RPMI7951 (cell line): ENCODE measurements at places on chromosomes 11 and 22. TPM values are rescaled to one million over a fixed set of nuclear protein-coding genes. Genes with fewer than 3 reads are reported as not detected.

DNA sequence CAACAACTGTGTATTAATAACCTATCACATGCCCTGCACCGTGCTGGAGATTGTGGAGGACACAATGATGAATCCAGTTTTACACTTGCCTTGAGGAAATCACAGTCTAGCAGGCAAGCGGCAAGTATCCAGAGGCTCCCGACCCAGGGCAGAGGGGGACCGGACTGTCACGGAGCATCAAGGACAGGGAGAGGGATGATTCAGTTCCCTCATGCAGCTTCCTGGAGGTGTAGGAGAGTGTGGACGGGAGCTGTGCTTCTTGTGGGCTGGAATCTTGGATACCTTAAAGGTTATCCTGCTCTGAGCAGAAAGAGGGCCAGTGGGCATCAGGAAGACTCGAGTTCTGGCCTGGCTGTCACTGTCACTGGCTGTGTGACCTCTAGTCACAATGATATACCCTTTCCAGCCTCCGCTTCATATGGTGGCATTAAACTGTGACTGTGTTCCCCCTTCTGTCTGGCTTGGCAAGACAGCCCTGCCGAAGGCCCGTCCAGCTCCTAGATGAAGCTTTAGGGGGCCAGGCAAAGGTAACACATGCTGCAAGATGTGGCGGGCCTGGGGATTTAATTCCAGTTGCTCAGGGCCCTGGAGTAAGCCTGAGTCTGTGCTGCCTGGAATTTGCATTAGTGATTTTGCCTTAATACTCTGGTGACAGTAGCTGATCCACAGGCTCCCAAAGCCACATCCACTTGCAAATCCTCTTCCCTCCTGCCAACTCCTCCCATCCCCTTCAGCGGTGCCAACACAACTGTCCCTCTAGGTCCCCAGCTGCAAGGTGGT, 162.8 kb downstream of the DSCAML1 start:
- DNase-seq: no peak

- DNase-seq: peak; percentile 31
These were observed 2.5 kb downstream of the KRTAP5-4 start for GRCh38 chr11:1619449-1619848.

DNA sequence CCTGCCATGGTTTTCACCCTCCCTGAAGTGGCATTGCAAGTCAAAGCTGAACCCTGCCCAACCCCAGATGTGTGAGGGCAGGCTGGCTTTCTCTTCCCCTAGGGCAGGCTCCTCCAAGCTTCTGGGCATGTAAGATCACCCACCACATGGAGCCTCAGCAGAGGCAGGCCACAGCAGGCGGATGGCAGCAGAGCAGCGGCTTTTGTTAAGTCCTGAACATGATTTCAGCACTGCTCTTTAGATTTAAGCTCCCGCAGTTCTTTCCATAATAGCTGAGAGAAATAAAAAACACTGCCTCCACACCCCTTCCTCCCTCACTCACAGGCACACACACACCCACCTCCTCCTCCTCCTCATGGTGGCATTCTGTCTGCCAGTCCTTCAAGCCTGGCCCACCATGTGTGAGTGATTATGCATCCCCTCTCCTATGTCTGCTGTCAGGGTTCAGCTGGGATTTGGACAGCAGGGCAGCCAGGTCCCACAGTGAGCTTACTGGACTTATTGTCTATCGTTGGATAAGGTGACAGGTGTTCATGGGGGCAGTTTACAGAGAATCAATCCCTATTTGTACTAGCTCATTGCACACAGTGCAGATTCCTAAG, 5.0 kb upstream of the NTM start:
- no peak for DNase-seq

APOBEC3F gene
- 7.9 and 8.9 TPM in 2 replicates for total RNA-seq

RFPL1 gene
- total RNA-seq: not detected in 2 replicates

DNA sequence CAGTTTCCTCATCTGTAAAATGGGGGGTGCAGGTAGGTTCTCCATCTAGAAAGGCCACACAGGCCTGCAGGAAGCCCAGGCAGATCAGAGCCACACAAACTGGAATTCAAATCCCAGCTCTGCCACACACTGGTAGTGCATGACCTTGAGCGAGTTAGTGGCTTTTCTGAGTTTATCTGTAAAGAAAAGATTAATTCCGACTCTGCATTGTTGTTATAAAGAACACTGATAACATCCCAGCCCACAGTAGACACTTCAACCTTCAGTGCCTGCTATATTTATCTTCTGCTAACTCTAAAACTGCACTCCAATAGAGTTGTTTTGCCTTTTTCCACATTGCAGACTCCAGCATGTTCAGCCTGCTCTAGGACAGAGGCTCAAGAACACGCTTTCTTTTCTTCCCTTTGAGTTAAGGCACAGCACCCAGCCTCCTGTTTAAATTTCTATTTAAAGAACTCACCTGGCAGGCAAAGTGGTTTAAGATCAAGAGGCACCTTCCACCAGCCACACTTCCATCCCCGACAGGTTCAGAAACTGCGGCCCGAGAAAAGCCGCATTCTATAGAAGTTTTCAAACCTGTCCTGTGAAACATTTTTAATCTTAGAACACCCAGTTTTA, 133.9 kb downstream of the PLEKHA7 start:
- DNase-seq: no peak

LRRN4CL gene
- total RNA-seq: 6.0 and 6.2 TPM in 2 replicates

SEC14L2 gene
- total RNA-seq: 9.7 and 15.3 TPM in 2 replicates

SMIM35 gene
- total RNA-seq: not detected in 2 replicates

GRCh38 chr11:124339396-124340141, 19.6 kb upstream of the OR8D2 start:
- DNase-seq: no peak

GRCh38 chr11:82105331-82105998, 628.2 kb downstream of the FAM181B start:
- no peak for DNase-seq

CDC42EP2 gene
- 7.0 and 7.1 TPM in 2 replicates for total RNA-seq

DNA sequence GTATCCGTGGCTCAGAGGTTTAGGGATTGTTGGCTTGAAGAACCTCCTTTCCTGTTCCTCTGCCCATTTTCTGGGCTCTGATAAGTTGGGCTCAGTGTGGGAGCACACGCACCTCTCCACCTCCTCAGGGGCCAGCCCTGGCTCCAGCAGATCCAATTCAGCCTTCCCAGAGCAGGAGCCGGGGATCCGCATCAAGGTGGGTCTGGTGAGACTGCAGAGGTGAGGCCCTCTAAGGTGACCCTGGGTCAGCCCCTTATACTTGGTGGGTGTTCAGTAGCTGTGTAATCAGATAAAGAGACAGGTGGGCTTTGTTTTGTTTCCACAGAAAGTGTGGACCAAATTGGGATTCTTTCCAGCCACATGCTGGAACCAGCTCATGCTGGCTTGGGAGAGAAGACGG, 1466.0 kb downstream of the TBC1D22A start:
- DNase-seq: no peak

- DNase-seq: peak; percentile 13
These were observed 117.8 kb upstream of the C11orf87 start for GRCh38 chr11:109304159-109304558.

GRCh38 chr11:110077346-110077745, 15.8 kb upstream of the ZC3H12C start:
- no peak for DNase-seq

MIAT gene
- 0.39 and 0.48 TPM in 2 replicates for total RNA-seq

MMP1 gene
- total RNA-seq: 21.2 and 25.4 TPM in 2 replicates

CHST1 gene
- total RNA-seq: 0.20 and 0.36 TPM in 2 replicates

DNA sequence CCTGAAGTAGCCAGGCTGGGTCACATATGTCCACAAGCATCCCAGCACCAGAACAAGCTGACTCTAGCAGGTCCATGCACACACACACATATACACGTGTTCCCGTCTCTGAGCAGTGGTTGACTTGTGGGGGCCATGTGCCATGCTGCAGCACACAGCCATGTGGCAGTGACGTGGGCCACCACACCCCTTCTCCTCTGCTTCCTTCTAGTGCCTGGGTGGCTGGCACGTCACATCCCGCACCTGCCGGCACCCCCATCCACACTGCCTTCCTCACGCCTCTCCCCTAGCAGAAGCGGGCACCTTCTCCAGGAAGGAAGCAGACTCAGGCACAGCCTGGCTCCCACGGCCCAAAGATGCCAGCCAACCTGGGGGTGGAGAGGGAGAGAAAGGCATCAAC, 9.5 kb downstream of the SYT7 start:
- no peak for DNase-seq

CRYBB3 gene
- not detected in 2 replicates for total RNA-seq

- peak; percentile 10 for DNase-seq
These were observed 60.8 kb downstream of the ARHGAP32 start for GRCh38 chr11:129131316-129131715.

BEST1 gene
- 0.10 and 0.12 TPM in 2 replicates for total RNA-seq

GRCh38 chr11:105701098-105701497, 91.2 kb downstream of the GRIA4 start:
- no peak for DNase-seq

DNA sequence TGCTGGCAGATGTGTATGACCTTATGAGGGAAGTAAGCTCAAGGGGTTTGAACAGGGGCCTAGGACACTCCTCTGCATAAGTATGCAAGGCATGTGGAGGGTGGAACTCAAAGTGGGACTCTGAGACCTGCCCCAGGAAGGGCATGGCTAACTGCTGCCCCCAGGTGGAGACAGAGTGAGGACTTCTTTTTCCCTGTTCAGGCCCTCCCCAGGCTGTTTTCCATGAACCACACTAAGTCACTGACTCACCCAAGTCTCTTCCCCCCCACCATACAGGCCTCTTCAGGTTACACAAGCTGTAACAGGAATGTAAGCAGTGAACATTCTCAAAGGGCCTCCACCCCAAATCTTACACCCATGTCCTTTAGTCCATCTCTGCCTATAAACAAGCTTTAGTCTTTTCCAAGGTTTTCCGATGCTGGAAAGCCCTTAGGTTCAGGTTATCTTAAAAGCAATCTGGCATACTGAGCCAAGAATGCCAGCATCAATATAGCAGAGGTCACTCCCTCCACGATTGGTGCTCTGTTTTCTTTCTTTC, 13.1 kb downstream of the EEF1G start:
- peak; percentile 95 for DNase-seq

GRCh38 chr22:50471197-50471847, 3.5 kb downstream of the SBF1 start:
- DNase-seq: no peak

DNA sequence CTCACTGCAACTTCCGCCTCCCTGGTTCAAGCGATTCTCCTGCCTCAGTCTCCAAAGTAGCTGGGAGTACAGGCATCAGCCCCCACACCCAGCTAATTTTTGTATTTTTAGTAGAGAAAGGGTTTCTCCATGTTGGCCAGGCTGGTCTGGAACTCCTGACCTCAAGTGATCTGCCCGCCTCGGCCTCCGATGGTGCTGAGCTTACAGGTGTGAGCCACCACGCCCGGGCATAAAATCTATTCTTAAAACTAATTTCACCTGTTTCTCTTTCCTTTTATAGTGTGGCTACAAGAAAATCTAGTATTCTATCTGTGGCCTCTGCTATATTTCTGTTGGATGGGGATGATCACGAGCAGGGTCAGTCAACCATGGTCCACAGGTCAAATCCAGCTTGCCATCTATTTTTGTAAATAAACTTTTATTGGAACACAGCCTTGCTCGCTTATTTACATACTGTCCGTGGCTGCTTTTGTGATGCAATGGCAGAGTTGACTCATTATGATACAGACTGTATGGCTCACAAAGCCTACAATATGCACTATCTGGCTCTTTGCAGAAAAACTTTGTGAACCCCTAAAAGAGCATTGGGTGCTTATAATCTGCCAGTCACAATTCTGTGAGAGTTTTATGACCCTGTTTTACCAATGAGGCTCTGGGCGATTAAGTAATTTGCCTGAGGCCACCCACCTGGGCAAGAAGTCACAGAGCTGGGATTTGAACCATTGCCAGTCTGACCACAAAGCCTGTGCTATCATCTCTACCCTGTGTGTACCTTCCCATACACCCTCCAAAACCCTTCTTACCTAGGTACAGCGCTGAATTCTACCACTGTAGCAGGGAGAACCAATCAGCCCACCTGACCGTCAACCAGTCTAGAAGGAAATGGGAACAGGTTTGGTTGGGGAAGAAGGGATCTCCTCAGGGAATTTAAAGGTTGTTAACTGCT, 28.3 kb downstream of the SLC1A2 start:
- peak; percentile 68 for DNase-seq

DNA sequence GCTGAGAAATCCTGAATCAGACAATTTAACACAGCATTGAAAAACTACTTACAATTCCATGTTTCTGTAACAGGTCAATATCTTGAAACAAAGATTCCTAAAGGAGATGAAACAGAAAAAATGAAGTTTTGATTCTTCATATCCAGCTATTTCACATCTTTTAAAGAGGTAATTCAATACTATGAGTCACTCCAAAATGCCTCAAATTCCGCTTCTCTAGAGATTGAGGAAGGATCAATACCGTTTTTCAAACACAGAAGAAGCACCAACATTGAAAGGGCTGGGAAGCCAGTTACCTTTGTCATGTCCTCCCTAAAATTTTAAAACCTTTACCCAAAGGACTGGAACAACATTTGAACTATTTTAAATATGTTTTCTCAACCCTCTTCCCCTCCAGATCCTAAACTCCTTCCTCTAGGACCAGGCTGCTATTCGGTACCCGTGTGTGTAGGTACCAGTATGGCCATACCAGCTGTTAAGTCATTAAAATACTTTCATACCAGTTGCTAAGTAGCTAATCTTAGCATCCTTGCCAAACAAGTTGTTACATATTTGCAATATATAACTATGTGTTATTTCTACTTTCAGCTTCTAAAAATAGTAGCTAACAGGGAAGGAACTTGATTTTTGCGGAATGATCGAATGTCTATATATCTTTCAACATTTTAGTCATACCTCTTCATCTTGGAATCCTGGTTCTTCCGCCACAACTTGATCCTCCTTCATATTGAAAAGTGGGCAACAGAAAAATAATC, 2.3 kb downstream of the DMC1 start:
- no peak for DNase-seq
